ENCODE measurements at places on chromosomes 3 and 15. TPM values are rescaled to one million over a fixed set of nuclear protein-coding genes. Genes with fewer than 3 reads are reported as not detected.

DNA sequence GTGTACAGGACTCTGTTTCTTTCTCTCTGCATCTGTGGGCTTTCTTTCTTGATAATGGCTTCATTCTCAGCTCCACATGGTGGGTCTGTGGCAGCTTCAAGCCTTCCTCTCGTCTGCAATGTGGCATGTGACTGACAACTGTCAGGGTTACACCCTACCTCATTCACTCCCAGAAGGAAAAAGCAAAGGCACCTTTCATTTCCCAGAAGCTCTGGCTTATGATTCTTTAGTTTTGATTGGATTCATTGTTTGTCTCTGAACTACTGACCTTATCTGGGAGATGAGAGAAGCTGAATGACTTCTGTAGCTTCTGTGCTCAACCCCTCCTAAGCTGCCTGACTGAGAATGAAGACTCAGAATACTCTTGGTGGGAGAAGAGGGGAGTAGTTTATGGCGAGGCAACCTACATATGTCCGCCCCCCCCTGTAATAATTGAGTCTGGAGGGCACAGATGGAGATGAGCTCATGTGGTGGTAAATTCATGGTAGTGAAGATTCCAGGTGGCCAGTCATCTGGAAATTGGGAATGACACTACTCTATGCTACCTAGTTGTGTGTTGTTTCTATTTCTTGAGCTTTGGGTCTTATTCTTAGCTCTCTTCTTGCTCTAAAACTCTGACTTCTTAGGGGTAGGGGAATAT lies 38.4 kb downstream of the KCNAB1 start:
- DNase-seq = no peak

GRCh38 chr3:13120928-13121552 lies 47.8 kb upstream of the IQSEC1 start:
- DNase-seq = no peak

DNA sequence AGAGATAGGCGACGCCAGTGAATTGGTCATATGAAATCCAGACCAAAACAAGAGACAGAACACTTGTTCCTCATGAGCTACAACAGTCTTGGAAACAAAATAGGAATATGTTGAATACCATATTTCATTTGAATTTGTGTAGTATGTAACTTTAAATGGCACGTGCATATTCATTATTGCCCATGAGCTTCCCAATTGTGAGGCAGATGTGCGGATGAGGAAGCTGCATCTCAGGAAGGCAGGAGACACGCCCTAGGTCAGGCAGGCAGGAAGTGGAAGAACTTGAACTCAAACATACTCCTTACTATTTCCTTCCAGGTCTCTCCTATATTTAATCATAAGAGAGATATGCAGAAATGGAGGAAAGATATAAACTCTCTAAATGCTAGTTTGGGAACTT lies 106.8 kb upstream of the SLC2A2 start:
- no peak for DNase-seq

GRCh38 chr3:16214366-16214765 lies 39.9 kb downstream of the GALNT15 start:
- DNase-seq = no peak

DNA sequence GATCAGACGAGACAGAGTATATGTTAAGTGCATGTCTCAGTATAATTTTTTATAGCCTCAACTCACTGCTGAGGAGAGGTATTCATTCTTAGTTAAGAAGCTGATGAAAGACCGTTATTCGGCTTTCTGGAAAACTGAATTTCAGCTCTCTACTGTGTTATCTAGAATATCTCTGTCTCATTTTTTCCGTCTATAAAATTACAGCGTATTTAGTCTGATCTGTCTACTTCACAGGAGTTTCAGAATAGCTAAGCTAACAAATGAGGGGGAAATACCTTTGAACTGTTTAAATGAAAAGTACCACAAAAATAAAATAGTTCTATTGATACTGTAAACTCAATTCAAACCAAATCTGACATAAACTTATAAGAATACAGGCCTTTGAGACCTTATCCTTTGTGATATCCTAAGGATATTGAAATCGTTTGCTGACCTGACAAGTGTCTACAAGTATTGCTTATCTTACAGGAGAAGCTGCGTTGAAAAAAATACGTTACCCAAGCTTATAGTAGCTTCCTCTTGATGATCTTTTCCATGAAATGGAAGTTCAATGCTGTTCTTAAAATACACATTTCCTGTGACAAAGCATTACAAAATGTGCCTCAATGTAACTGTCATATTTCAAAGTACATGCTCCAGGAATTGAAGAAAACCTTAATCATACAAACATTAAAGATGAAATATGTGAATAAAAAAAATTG lies 104.6 kb downstream of the IL1RAP start:
- no peak for DNase-seq

DNA sequence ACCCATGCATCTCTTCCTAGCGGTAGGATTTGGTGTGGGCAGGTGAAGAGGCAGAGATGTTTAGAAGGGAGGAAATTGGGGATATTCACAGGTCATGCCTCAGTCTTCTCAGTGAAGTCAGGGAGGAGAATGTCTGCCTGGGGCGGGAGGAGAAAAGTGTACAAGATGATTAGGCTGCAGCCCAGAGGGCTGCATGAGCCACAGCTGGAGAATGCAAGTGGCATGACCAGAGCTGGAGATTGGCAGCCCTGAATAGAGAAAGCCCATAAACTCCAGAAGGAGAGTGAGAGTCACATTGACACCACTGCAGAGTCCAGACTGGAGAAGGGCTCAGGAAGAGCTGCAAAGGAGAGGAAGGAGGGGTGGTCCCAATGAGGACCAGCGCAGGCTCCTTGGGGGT lies 22.6 kb downstream of the PDHB start:
- no peak for DNase-seq

GRCh38 chr3:68256635-68257223 lies 602.3 kb upstream of the SUCLG2 start:
- DNase-seq = no peak

- DNase-seq = no peak
Observed at GRCh38 chr15:92813485-92813884, 86.6 kb upstream of the CHD2 start.

GRCh38 chr3:108835101-108835500 lies 12.5 kb downstream of the TRAT1 start:
- no peak for DNase-seq

SLC38A3 gene
- total RNA-seq = 3.9 TPM

DNA sequence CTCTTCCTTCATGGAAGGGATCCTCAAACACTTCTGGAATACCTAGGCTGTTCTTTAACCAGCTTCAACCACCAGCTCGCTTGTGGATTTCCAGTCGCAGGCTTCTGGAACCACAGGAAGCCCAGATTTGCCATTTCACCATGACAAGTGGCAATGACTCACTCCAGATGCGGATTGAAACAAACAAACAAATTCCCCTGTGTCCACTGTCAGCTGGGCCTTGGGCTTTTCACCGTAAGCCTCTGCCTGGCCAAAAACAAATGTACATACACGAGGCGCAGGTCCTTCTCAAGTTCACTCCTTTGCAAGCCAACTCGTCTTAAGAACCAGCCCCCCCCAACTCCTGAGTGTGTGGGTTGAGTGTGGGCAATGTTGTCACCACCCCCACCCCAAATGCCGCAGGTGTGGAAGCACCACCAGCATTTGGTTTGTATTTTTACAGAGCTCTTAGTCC lies 8.8 kb downstream of the BCL6 start:
- DNase-seq = no peak

- peak; percentile 63 for DNase-seq
Observed at GRCh38 chr3:42503957-42504333, 1.5 kb downstream of the VIPR1 start.

CD200R1 gene
- not detected for total RNA-seq

- no peak for DNase-seq
Observed at GRCh38 chr15:43143203-43143941, 10.0 kb downstream of the TMEM62 start.

SYNPR gene
- total RNA-seq = not detected

CYP1A2 gene
- not detected for total RNA-seq

- DNase-seq = no peak
Observed at GRCh38 chr3:145943952-145944351, 217.0 kb downstream of the PLOD2 start.

DNA sequence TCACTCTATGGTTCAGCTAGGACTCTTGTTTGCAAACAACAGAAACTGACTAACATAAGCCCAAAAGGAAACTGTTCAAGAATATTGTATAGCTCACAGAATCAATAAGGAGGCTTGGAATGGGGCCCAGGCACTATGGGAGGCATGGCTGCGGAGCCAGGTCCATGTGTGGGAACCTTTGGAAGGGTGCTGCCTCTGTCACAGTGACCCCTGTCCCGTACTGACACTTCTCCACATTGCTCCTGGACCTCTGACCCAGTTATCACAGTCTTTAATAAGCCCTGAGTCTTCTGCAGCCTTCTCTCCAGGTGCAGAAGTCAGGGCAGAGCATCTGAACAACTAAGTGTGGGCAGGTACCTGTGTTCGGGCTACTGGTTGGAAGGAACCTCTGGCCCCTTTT lies 121.8 kb downstream of the ITPR1 start:
- DNase-seq = no peak

- no peak for DNase-seq
Observed at GRCh38 chr15:91813924-91814323, 39.6 kb upstream of the SLCO3A1 start.

DNA sequence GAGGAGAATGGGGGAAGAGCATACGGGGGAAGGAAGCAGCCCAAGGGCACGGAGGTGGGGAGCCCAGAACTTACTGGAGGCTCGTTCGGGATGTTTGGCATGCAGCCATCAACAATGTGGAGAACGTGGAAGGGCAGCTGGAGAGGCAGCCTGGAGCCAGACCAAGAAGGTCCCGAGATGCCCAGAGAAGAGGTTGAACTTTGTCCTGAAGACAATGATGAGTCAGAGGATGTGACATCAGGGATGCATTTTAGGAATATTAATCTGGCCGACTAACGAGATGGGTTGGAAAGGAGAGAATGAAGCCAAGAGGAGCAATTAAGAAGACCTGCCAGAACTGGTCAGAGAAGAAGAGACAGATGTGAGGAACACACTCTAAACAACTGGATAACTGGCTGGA lies 98.2 kb downstream of the SRGAP3 start:
- no peak for DNase-seq

- peak; percentile 76 for DNase-seq
Observed at GRCh38 chr15:99051308-99051707, 43.7 kb upstream of the PGPEP1L start.

DNA sequence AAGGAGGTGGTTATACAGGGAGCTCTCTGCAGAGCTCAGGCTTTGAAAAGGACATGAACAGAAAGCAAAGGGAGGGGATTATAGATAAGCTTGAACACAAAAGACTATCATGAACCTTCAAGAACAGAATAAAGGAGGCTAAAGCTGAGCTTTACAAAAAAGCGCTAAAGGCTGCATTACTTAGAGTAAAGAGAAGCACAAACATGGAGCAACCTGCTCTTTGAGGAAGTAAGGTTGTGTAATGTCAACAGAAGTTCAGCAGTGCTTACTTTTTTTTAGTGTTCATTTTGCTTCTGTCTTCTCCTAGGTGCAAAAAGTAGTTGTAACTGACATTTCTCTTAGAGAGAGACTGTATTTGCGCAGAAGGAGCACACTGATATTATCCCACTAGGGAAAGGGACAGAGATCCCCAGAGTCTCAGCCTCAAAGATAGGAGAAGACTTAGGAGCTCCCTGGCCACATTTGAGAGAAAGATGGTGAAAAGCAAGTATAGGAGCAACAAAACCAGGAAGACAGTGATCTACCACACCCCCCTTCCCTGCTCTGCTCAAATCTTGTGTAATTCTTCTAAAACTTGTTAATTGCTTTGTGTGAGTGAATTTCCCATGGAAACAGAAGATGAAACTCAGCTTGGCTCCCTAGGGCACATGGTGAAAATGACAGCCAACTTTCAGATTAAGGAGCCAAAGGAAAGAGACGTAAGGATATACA lies 54.7 kb downstream of the QTRT2 start:
- no peak for DNase-seq

CORO2B gene
- total RNA-seq = 22.6 TPM

Data from osteocyte (in vitro differentiated cells).